Activated CD4-positive, alpha-beta T cell treated with anti-CD3 and anti-CD28 coated beads for 24 hours (primary cell): ENCODE measurements at places on chromosomes 5 and 9.

DNA sequence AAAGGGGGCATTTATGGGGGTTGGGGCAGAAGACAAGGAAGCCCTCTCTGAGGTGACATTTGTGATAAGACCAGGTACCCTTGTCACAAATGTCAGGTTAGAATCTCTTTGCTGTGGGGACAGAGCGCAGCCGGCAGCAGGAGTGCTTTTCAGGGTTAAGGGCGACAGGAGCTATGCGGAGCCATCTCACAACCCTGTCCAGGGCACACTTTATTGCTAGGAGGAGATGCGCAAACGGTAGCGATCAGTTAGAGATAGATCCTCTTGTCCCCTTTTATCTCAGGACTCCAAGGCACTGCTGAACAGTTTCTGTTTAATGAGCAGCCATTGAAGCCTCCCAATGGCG lies 438 bp upstream of the LAMC3 start:
- no peak for DNase-seq

DNA sequence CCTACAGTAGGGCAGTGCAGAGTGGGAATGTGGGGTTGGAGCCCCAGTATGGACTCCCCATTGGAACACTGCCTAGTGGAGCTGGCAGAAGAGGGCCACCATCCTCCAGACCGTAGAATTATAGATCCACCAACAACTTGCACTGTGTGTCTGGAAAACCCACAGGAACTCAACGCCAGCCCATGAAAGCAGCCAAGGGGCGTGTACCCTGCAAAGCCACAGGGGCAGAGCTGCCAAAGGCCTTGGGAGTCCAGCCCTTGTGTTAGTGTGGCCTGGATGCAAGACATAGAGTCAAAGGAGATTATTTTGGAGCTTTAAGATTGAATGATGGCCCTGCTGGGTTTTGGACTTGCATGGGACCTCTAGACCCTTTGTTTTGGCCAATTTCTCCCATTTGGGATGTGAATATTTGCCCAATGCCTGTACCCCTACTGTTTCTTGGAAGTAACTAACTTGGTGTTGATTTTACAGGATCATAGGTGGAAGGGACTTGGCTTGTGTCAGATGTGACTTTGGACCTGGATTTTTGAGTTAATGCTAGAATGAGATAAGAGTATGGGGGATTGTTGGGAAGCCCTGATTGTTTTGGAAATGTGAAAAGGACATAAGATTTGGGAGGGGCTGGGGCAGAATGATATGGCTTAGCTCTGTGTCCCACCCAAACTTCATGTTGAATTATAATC lies 266.8 kb downstream of the SEMA5A start:
- no peak for DNase-seq

DNA sequence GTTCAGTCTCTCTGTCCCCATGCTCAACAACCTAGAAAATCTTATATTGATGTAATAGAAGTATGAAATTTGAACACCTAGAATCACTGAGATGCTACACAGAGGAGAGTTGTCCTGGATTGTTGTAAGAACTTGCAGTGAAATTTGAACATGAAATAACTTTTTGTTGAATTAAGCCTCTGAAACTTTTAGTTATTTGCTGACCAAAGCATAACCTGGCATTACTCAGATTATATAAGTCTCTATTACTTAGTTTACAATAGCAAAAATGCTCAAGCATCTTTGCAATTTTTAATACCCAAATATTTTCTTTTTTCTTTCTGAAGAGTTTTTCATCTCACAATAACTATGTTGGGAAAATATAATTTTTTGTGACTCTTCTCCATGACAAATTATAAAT lies 630.7 kb upstream of the ACO1 start:
- no peak for DNase-seq

GRCh38 chr9:97704851-97705250 lies 7.7 kb upstream of the XPA start:
- DNase-seq, result no peak

- DNase-seq, result peak; percentile 70
Measured at GRCh38 chr9:133994353-133995011, 2.4 kb upstream of the VAV2 start.

DNA sequence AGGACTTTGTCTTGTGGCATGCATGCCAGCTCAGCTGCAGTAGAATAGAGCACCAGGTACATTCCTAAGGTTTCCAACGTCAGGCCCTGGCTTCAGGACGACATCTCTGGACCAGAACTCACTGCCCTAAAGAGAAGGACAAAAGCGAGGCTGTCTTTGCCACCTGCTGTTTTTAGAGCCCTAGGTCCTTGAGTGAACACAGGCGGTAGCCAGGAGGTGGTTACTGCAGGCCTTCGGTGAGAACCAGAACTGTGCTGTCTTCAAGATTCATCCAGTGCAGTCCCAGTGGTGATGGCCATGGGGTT lies 288.9 kb upstream of the CDH18 start:
- DNase-seq, result no peak

DNA sequence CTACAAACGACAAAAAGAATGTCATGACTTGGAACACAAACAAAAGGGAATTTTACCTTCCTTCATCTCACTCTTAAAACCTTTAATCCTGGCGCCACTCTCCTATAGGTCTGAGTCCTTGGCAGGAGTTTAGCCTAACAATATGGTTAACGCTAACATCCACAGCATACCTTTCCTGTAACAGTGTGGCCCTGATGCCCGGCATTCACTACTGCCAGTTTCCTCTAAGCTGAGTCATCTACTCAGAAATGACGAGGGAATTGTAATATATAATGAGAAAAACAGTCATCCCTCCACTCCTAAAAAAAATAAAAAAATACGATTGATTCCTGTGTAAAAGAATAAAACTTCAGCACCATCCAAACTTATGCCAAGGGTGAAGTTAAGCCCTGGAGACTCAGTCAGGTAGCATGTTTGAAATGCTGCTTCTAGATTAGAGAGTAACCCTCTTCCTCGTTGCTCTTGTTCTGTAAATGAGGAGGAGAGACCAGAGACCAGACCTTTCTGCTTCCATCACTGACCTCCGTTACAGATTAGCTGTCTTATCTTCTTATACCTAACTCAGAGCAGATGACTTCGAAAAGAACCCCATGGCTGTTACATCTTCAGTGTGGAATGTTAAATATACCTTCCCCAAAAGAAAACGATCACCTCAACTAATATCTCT lies 37.4 kb downstream of the CCDC125 start:
- DNase-seq, result no peak

DNA sequence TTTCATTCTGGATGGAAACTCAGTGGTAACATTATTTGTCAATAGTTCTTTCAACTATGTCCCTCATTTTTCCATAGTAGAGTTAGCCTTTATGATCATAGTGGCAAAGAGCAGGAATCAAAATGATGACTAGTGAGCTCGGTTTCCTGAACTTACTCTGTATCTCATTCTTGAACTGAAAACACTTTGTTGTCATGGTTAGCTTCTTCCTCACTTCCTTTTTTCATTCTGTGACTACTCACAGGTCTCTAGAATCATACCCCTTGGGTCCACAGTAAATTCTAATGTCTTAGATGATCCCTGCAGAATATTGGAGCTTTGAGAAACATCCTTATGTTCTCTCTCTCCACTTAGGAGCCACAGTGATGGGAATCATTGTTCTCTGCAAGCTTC lies 29.4 kb upstream of the RECK start:
- DNase-seq, result no peak

GRCh38 chr5:59055745-59056448 lies 473.0 kb downstream of the RAB3C start:
- DNase-seq, result no peak

GRCh38 chr5:115616472-115616871 lies 9.4 kb downstream of the TMED7 start:
- no peak for DNase-seq
